Stimulated activated CD4-positive, alpha-beta T cell treated with anti-CD3 and anti-CD28 coated beads, Interleukin-1b, Interleukin-23, amount 100 ng/mL, for 1 hour (primary cell): ENCODE measurements at places on chromosomes 11 and 22.

DNA sequence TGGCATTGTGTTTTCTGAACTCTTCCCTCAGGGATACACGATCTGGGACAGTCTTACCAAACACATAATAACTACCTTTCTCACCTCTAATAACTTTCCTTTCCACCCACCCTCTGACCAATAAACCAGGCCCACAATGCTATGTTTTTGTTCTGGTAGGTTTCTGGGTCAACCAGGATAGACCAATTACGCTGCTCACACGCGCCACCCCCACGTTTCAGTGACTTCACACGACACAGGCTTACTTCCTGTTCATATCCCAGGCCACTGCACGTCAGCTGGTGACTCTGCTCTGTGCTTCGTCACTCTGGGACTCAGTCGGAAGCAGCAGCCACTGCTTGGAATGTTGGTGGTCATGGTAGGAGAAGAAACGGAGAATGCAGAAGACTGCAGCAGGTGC is 2.5 kb downstream of the KRTAP5-4 start:
- DNase-seq: no peak

GRCh38 chr22:30837531-30837930 is 131.0 kb downstream of the MORC2 start:
- no peak for DNase-seq

DNA sequence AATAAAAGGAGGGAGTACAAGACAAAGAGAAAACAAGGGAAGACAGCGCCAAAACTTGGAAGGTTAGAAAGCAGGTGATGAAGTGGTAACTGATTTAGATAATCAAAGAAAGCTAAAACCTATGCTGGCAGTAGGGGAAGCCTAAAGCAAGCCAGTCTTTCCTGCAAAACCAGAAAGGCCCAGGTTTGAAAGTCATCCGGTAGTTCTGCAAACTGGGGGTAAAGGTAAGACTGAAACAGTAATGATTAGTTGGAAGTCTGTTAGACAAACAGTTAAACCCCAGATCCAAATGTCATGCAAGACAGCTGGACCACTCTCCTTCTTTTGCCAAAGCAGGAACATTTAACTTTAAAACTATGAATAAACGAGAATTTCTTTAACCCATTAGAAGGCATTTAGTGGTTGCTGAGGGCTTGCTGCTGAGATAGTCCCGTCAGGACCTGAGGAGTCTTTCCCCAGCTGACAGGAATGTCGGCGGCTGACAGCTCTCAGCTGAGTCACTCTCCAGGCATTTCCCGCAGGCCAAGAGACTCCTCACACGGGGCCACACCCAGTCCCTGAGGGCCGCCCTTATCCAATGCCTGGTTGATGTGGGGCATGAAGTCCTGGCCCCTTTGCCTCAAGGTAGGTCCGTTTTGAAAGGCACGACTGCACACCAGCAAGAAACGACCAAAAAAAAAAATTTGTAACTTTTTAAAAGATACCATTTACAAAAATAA is 36.3 kb upstream of the CFAP300 start:
- DNase-seq: no peak

- DNase-seq: no peak
Measured at GRCh38 chr11:33514079-33514925, 186.3 kb downstream of the C11orf91 start.

DNA sequence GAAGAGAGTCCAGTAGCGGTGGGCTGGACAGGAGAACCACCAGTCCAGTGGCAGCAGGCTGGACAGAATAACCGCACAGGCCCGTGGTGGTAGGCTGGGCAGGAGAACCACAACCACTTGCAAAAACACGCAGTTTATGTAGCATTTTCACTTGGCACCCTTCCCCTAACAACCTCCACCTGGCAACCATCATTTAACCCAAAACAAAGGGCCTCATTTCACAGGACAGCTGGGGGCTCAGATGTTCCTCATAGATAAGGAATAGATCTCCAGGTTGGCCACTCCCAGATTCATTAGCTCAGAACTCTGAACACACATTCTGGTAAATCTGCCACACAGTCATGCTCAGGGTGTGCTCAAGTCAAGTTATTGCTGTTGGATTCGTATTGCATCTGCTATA is 41.2 kb downstream of the SYTL2 start:
- DNase-seq: no peak

- no peak for DNase-seq
Measured at GRCh38 chr11:112885744-112886433, 75.3 kb upstream of the NCAM1 start.

- DNase-seq: no peak
Measured at GRCh38 chr11:36426226-36426848, 83.7 kb downstream of the TRAF6 start.

GRCh38 chr11:116406042-116406441 is 366.7 kb downstream of the BUD13 start:
- no peak for DNase-seq

DNA sequence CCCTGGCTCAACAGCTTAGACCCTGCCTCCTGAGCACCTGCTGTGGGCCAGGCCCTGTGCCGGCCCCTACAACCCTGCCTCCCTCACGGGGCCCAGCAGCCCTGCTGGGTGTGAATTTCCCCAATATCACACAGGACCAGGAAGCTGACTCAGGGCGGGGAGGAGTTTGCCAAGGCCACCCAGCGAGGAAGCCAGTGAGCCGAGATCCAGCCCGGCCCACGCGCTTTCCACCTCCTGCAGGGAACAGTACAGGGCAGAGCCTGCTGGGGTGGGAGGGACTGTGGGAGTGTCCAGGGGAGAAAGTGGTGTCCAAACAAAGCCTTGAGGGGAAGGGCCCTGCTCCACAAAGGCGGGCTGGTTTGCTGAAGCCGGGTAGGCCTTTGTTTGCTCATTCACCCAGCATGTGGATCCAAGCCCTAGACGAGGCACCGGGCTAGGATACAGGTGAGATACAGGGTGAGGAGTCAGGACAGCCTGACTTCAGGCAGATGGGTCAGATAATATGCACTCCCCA is 26.8 kb downstream of the RPL3 start:
- DNase-seq: no peak

DNA sequence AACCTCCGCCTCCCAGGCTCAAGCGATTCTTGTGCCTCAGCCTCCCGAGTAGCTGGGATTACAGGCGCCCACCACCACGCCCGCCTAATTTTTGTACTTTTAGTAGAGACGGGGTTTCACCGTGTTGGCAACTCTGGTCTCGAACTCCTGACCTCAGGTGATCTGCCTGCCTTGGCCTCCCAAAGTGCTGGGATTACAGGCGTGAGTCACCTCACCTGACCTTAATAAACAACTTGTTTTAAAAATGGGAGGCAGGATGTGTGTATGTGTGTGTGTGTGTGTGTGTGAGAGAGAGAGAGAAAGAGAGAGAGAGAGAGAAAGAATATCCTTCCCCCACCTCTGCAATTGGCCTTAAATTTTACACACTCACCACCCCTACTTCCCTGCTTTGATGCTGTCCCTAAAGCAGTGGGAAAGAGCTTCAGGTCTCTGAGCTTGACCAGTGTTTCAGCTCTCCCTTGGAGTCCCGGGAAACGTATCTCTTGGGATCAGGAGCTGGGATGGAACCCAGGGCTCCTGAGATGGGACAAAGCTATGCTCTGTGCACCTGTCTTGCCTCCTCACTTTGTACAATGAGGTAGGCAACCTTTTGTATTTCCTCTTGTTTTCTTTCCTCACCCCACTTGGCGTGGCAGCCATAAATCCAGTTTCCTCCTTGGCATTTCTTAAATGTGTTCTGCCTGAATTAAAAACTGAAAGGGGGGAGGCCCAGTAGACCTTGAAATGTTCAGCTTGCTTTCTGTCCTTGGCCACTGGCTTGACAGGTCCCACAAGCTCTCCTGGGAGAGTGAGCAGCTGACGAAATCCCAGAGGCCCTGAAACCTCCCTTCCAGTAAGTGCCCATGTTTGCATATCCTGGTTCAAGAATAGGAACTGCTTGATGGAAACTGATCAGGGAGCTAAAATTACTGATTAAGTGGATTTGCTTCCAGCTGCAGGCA is 17.8 kb upstream of the XBP1 start:
- no peak for DNase-seq

- DNase-seq: no peak
Measured at GRCh38 chr11:105699203-105699602, 89.3 kb downstream of the GRIA4 start.

DNA sequence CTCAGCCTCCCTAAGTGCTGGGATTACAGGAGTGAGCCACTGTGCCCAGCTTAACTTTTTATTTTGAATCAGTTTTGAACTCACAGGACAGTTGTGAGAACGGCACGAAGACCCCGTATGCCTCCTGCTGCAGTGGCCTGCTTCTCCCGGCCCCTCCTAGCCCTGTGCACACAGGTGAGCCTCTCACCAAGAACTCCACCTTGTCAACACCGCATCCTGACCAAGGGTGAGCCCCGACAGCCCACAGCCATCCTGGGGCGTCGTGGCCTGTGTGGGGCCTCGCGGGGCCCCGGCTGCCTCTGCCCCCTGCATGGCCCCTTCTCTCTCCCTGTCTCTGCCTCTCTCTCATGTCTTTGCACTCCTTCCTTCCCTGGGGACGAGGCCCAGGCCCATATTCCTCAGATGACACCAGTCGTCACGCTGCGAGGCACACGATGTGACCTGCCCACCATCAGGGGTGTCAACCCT is 38.8 kb downstream of the GNB1L start:
- no peak for DNase-seq

- no peak for DNase-seq
Measured at GRCh38 chr11:72226701-72227100, 2.1 kb downstream of the INPPL1 start.

DNA sequence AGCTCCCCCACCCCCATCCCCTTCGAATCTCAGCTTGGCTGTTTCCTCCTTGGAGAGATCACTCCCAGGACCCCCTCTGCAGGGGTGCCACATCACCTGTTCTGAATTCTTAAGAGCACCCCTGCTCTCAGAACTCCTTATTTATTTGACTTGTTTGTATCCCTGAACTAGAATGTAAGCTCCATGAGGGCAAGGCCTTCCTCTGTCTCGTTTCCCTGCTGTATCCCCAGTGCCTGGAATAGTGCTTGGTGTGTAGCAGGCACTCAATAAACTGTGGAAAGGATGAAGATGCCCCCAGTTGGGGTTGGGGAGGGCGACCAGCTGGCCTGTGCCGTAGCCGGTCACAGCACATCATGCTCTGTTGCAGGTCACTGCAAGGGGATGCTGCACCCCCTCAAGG is 3.6 kb upstream of the MDK start:
- no peak for DNase-seq

GRCh38 chr11:8870411-8871170 is 40.4 kb upstream of the AKIP1 start:
- no peak for DNase-seq

- no peak for DNase-seq
Measured at GRCh38 chr11:85766721-85767161, 44.2 kb downstream of the SYTL2 start.

DNA sequence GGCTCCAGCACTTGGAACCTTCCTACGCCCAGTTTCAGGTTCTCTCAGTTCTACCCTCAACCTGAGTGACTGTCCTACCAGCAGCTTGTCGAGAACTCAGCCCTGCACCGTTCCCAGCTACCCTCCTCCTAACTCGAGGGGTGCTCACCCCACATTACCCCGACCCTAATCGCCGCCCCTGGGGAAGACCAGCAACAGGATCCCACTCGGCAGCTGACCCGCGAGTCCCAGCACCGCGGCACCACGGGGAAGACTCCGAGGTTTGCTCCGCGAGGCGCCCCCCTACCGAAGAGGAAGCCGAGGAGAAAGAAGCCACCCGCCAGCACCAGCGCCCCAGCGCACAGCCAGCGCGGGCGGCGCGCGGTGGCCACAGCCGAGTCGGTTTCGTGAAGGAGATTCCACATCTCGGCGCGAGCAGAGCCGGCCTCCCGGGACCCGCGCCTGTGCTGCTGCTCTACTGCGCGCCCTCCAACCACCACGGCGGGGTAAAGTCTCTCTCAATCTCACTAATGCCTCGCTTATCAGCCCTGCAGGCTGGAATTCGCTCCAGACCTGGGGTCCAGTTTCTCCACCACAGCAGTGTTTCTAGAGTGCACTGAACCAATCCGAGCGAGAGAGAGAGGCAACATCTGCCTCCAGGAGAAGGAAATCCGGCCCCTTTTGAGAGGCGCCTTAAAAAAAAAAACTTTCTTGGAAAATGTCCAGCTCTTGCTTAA is at the start of gene FOLH1:
Gene FOLH1, minus strand, starts transcription at position 597 of the 716 bp plus-strand sequence. Its CDS starts 193 bp downstream, at position 404.
- DNase-seq: no peak

DNA sequence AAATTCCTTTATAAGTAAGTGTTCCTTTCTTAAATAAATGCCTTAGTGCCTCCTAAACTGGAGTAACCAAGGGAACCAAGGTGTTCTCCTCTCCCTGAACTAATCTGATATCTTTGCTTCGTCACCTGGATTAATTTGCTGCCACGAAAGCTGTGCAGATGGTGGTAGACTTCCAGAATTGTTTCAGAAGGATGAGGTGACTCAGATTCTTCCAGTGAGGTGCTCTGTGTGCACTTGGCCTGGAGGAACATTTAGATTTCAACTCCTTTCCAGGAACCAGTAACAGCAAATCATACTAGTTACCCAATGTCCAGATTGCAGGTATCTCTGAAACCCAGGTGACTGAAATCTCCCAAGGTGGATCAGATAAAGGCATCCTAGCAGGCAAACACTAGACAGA is 181.9 kb downstream of the FAT3 start:
- no peak for DNase-seq

DNA sequence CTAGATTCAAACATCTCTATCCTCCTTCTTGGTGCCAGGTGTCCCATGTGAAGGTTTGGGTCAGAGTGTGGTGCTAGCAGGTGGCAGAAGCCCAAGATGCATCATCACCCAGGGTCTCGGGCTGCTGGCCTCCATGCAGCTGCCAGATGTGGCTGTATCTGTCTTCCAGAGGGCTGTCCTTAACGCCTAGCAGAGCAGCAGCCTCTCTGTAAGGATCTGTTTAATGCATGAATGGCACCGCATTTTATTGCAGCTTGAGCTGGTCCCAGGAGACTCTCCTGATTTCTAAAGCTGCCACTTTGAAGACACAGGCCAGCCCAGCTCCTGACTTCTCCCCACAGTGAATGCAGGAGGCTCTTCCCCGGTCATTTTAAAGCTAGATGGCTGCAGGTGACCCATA is 26.3 kb downstream of the SLC1A2 start:
- no peak for DNase-seq

- no peak for DNase-seq
Measured at GRCh38 chr11:128021349-128022006, 565.9 kb downstream of the ETS1 start.

DNA sequence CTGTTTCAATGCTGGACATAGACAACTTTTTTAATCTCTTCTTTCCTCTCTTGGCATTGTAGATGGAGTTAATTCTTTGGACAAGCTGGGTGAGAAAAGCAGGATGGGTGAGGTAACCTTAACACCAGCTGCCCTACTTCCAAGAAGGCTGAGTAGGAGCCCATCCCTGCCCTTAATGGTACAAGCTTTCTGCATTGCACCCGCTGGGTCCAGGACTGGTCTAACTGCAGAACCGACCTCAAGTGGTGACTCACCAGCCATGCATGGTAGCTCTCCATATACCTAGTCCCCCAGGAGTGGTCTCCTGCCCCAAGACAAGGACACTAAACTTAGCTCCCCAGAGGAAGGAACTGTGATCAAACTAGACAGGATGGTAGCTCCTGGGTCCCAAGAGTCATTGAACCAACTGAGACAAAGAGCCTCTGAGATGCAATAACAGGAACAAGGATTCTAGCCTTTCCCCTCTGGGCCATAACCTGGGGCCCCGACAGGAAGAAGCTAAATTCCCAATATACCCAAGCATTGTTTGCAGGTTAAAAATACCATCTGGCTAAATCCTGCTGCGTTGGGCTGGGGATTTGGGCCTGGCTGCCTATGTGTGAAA is 32.1 kb downstream of the RPL27A start:
- no peak for DNase-seq
